ENCODE measurements at places on chromosomes 7 and 10. TPM values are rescaled to one million over a fixed set of nuclear protein-coding genes. Genes with fewer than 3 reads are reported as not detected.

SBDS gene
- total RNA-seq: 20.5 TPM

COL17A1 gene
- 0.04 TPM for total RNA-seq

UNCX gene
- not detected for total RNA-seq

SPDYE16 gene
- total RNA-seq: not detected

- no peak overlapping the region for H3K27ac ChIP-seq
- no peak for DNase-seq
- no peaks in the 10 kb centered on the region for H3K36me3 ChIP-seq
- H3K27me3 ChIP-seq: no peaks in the 10 kb centered on the region
- H3K4me1 ChIP-seq: no peaks in the 10 kb centered on the region
Observed at GRCh38 chr10:68163735-68164134, 54.4 kb downstream of the MYPN start.

DNA sequence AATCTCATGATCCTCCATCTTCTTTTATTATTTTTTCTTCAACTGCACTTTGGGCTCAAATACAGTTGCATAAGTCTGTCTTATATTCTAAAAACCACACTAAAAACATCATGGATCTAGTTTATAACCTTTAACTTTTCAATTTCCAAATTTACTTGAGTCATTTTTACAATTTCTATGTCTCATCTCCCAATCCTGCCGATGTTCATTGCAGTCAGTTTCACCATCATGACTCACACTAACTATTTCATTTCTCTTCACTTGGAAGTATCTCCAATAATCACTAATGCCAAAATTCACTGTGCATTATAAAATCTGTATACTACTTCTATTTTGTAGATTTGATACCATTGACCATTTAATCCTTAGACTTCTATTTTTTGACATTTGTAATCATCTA lies 806.9 kb upstream of the SORCS1 start:
- H3K4me3 ChIP-seq: no peak overlapping the region
- no peak overlapping the region for H3K27ac ChIP-seq
- no peaks in the 10 kb centered on the region for H3K36me3 ChIP-seq
- H3K4me1 ChIP-seq: no peaks in the 10 kb centered on the region
- no peak for DNase-seq

GRCh38 chr10:102299873-102300272 lies 54.5 kb downstream of the GBF1 start:
- no peaks in the 10 kb centered on the region for H3K36me3 ChIP-seq
- no peak overlapping the region for H3K27ac ChIP-seq
- no peaks in the 10 kb centered on the region for H3K4me1 ChIP-seq
- H3K27me3 ChIP-seq: no peaks in the 10 kb centered on the region
- H3K4me3 ChIP-seq: no peak overlapping the region
- no peak for DNase-seq

DNA sequence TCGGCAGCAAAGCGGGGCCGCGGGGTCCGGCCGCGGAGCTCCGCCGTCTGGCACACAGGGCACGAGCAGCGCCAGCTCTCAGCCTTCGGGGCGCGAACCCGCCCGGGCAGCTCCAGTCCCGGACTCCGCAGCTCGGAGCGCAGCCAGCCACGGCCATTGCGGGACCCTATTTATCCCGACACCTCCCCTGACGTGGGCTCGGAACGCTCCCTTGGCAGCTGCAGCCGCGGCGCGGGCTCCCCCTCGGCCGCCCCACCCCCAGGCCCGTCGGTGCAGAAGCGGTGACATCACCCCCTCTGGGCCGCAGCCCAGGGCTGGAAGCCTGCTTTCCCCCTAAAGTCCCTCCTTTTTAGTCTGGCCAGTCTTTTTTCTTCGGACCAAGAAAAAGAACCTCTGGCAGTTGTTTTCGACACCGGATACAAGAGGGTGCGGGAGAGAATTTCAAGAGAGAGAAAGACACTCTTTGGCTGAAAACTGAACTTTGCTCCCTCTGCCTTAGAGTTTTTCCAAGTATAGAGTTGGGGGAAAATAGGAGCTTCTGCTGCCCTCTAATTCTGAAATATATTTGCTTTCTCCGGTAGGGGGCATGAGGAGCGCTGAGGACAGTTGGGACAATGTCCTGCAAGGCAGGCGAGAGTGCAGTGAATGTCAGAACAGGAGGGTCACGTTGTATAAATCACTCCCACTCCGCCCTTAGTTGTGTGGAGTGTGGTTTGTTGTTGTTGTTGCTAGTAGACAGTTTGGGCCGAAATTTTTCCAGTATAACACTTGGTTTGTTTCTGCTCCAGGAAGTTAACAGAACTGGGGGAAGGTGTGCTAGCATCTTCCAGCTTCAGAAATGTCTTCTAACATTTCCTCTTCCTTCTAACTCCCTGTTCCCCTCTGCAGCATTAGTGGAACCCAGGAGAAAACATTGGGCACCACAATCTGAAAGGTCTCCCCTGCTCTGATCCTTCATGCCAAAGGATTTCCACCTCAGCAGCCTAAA lies at the start of gene SFRP4:
SFRP4 (minus strand) TSS at position 145 of the 988 bp plus-strand sequence. CDS start 280 bp downstream, outside the sequence.
- H3K36me3 ChIP-seq: no peaks in the 10 kb centered on the region
- peak; percentile 84 for DNase-seq
- H3K4me1 ChIP-seq: peaks cover 6% of the 10 kb centered on the region
- peaks cover 69% of the 10 kb centered on the region for H3K27me3 ChIP-seq
- no peak within 1 kb of the TSS for H3K27ac ChIP-seq

Data from GM23338 (cell line).